ENCODE measurements at places on chromosomes 7 and 10. TPM values are rescaled to one million over a fixed set of nuclear protein-coding genes. Genes with fewer than 3 reads are reported as not detected.

DNA sequence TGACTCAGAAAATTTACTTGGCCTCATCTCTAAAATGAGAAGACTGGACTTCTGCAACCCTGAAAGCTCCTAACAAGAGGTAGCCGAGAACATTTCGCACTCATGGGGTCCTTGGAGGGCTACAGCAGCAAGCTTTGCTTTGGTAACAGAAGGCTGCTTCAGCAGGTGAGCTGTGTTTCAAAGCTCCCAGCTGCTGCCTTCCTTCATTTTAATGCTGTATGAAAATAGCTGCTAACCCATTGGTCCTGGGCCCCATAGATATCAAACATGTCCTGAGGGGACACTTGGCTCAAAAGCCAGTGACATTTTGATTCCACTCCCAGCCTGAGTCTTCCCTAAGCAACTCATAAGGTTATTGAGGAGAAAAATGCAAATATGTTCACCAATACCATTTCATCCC lies 14.3 kb upstream of the MALSU1 start:
- no peak for DNase-seq

DNA sequence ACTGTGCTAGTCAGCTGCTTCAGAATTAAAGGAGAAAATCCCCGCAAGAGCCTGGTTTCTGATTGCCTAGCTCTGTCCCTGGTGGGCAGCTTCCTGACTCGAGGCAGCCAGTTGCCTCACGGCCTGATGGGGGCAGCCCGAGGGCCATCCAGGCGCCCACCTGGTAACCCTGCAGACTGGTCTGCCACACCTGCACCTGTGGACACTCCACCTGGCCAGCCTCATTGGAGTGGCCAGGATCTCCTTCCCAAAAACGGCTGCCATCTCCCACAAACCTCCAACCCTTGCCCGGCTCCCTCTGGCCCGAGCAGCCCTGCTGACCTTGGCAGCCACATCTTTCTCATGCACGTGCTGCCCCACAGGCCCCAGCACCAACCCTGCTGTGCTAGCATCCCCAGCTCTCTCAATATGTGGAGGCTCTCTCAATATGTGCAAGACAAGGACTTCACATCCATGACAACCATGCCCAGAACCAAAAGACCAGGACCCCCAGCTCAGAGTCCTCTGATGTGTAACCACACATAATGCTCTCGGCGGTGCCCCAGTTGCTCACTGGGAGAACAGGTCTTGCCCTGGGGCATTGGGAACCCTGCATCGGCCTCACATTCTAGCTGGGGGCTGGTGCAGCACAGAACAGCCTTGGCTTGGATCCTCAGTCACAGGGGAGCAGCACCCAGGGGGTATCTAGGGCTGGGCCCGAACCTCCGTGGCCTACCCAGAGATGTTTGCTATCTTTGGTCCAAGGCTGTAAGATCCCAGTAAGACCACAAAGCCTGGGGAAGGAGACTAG lies 14.6 kb downstream of the DRGX start:
- no peak for DNase-seq

DNA sequence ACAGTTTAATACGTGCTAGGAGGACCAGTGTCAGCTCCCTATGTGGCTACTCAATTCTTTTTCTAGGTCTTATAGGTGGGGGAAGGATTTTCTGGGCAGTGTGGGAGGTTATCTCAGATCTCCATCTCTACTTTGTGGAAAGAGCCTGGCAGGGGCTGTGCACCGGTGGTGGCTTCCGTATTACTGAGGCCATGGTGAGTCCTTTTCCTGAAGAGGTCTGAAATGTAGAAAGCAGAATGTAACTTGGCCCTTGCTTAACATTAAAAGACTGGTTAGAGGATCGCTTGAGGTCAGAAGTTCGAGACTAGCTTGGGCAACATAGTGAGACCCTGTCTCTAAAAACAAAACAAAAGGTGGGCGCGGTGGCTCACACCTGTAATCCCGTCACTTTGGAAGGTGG lies 2.7 kb upstream of the TPST1 start:
- DNase-seq, result no peak

WEE2 gene
- not detected for total RNA-seq
